ENCODE measurements at places on chromosomes 4 and X.

- no peak for DNase-seq
Observed at GRCh38 chr4:10747186-10747585, 62.6 kb upstream of the CLNK start.

GRCh38 chr4:114312338-114312737 is 286.3 kb upstream of the UGT8 start:
- DNase-seq: no peak

DNA sequence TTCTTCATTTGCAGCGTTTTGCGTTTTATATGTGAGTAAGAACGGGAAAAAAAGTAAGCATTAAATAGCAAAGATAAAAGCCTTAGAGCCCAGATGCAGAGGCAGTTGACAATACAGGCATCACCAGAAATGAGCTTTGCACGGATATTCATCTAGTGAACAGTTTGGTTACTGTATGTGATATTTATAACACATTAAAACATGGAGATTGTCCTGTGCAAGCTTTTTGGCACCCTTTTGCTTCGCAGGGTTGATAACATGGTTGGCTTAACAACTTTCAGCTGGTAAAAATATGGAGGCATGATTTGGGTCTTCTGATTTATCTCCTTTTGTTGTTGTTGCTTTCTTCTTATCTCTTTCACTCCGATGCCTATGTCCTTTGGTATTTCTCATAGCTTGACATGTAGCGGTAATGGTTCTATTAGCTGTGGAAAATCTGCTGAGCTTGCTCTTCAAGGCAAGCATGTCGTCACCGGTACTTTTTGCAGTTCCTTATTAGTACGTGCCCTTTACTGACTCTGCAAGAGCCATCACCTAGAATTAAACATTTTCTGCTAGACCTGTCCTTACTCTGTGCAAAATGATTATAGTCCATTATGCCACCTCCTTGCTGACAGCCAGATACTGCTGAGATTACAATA is 102.9 kb downstream of the PCDH7 start:
- no peak for DNase-seq

DNA sequence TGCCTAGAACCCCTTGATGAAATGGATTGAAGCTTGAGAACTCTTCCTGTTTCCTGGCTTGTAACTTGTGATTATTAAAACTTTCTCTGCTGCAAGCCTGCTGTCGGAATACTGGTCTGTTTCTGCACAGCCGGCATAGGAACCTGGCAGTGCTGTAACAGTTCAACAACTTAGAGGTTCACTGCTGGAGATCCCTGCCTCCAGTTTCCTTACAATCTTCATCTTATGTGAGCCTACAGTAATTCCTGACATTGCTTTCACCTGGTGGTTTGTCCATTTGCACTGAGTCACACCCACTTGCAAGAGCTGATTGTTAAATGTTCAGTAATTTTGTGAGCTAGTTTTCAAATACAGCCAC is 1.3 kb upstream of the SEPSECS start:
- DNase-seq: no peak

- no peak for DNase-seq
Observed at GRCh38 chr4:101019313-101019712, 328.0 kb downstream of the PPP3CA start.

DNA sequence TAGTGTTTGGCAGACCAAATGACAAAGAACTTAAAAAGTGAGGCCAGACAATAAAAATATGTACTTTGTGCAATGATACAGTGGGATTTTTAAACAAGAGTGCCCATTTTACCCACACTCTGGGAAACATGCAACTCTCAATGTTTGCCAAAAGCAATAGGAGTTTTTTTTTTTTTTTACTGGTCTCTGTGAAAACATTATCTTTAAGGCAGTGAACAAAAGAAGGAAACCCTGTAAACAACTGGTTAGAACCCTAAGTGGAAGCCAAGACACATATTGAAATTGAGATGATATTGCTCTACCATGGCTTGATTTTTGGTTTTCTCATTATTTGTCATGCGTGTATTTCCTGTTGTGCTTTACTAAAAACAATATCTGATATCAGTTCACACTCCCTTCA is 67.2 kb upstream of the PPP3CA start:
- no peak for DNase-seq

DNA sequence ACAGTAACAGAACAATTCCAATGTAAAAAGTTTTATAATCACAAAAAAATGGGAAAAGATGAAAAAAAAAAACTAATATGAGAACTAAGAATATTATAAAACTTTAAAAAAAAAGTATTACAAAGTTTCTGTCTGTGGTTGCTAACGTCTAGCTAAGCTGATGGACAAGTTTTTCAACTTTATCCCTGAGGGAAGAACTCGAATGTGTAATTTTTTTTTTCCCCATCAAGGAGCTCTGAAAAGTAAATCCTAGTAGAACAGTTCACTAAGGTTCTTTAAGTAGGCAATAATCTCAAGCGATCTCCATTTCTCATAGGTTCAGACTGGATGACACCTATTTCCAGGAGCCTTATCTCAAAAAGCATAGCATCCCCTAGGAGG is 14.2 kb downstream of the ADGRA3 start:
- no peak for DNase-seq

DNA sequence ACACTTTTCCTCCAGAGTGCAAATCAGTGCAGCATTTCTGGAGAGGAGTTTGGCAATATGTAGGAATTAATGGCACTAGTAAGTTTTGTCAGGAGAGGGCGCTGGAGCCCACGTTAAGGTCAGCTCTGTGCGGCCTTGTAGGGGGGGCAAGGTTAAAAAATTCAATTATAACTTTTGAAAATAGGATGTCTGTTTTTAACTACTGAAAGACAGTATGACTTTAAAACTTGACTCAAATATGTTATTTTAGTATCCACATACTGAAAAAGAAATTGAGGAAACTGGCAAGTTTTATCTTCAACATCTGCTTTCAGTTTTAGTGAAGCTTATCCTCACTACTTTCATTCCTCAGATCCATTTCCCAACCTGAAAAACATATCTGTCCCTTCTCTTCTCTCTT is 30.9 kb upstream of the HSD17B13 start:
- no peak for DNase-seq

DNA sequence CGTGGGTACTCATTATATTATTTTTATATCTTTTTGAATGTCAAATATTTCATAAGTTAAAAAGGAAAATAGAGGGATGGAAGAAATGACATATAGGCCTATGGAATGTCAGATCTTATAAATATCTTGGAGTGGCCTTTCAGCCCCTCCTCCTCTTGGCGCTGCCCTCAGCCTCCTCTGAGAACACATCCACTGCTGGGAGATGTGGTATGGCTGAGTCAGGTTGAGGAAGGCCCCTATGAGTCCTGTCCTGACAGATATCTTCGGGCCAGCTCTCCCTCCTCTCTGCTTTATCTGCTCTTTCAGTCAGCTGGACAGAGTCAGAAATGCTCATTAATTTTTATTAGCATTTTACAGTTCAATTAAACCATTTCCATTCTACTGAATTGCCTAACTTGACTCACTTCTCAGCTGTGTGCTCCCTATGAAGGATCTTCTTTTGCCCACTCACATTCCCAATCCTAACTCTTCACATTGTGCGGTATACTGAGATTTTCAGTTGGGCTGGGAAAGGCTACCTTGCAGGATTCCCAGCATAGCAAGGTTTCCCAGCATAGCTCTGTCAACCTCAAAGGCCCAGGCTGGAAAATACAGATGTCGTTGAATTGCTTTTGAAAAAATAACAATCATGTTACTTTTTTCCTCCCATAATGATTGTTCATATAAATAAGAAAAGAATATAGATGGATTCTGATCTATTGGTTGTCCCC is 128.0 kb downstream of the ARHGEF9 start:
- no peak for DNase-seq

DNA sequence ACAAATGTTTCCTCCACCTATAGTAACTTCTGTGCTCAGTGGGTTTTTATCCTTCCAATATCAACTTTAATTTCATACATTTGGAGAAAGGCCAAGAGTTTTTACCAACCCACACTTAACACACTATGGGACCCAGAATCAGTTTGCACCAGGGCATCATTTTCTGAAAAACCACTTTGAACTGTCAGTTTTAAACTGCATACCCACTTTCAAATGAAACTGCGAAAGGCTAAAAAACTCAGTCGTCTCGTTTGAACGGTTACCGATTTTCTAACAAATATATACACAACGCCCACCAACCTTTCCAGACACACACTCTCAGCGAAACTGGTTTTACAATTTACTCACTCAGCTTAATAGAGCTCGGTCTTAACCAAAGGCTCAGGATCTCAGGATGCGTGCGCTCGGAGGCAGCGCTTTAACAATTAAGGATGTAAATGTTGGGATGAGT is 376 bp downstream of the ABCG2 start:
- no peak for DNase-seq

- no peak for DNase-seq
Observed at GRCh38 chr4:76430519-76431388, 4.3 kb upstream of the SHROOM3 start.

DNA sequence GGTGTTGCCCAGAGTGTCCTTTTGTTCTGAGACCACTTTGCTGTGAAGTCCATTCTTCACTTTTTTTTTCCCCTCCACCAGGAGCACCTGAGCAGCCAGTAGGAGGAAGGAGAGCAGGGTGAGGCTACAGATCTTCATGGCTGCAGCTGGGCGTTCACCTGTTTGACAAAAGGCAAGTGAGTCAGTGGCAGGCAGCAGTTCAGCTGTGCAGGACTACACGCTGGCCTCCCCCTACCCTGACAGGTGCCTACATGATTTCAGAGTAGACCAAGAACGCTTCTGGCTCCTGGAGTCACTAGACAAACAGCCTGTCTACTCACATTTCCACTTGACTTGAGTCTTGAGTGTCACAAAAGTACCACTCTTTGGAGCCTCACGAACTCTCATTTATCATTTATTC is 2.0 kb downstream of the FGFBP1 start:
- no peak for DNase-seq

Data from GF-D8 (cell line).